ENCODE measurements at places on chromosomes 5 and 9. TPM values are rescaled to one million over a fixed set of nuclear protein-coding genes. Genes with fewer than 3 reads are reported as not detected.

The PLPP6 gene
- total RNA-seq = 16.2 TPM

The DEPDC1B gene
- total RNA-seq = 2.3 TPM

The IER5L gene
- total RNA-seq = 3.0 TPM

The TMEFF1 gene
- total RNA-seq = not detected

The ANKRD31 gene
- 0.78 TPM for total RNA-seq

All from body of pancreas (tissue), 4 donors.